ENCODE measurements at places on chromosomes 16 and 17.
A peak's percentile ranks its signal among the peaks of the same experiment; 100 is the strongest.

- DNase-seq: no peak
Observed at GRCh38 chr16:10880594-10881452, 3.8 kb downstream of the CIITA start.

GRCh38 chr16:46897471-46897870 is 13.3 kb downstream of the GPT2 start:
- peak; percentile 60 for DNase-seq

DNA sequence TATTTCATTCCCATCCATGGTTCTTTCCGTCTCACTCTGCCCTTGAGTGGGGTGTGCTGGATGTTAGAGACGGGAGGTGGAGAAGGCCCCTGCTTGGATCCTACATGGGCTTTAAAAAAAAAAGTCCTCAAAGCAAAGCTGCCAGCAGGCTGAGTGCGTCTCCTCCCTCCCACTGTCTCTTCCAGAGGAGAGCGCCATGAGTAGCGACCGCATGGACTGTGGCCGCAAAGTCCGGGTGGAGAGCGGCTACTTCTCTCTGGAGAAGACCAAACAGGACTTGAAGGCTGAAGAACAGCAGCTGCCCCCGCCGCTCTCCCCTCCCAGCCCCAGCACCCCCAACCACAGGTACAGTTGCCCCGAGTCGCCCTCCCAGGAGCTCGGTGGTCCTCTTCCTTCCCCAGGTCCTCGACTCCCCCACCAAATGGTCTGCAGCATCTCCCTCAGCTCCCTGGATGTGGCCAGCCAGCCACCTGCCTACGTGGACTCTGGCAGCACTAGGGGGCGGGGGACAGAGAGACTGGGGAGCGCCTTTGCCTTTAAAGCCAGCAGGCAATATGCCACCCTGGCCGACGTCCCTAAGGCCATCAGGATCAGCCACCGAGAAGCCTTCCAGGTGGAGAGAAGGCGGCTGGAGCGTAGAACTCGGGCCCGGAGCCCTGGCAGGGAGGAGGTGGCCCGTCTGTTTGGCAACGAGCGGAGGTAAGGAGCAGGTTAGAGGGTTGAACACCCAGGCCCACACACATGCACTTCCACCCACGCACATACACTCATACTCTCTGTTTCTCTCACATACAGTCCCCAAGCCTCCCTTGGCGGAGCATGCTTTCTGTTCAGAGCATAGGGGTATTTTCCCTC is 68.2 kb downstream of the PLD6 start:
- DNase-seq: no peak

GRCh38 chr17:33324736-33325135 is 31.6 kb upstream of the ASIC2 start:
- DNase-seq: no peak

DNA sequence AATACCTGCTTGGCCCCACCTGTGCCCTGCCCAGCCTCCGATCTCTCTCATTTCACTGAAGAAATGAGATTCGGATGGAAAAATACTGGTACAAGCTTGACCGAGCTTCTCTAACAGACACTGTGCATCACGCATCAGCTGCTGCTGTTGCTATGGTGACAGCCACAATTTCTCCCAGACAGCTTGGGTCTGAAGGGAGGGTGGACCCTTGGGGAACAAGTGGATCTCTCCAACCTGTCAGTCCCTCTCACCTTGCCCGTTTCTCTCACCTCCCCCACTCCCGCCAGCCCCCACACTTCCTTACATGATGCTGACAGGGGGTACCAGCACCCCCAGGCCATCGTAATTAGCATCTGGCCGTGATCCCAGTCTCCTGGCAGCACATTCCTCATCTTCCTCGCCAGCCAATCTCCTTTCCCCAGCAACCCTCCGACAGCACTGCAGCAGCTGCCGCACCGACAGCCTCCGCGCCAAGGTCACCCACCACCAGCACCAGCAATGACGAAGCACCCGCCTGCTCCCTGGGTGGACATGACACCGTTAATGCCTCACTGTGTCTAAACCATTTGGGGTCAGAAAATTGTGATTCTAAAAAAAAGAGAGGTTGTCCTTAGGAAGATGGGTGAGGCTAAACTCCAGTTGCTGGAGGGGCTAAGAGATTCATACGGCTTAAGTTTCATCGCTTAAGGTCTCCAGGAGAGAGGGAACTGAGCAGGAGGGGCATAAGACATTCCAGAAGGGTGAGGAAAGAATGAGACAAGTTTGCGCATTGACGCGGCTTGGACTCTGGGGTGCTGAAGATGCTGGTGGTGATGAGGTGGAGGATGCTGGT is 58.6 kb upstream of the TNRC6A start:
- DNase-seq: peak; percentile 6

All from gastrocnemius medialis (tissue), 4 donors.